ENCODE measurements at places on chromosomes 7 and 10. TPM values are rescaled to one million over a fixed set of nuclear protein-coding genes. Genes with fewer than 3 reads are reported as not detected.
A peak's percentile ranks its signal among the peaks of the same experiment; 100 is the strongest.

GRCh38 chr7:150569245-150569955, 2.2 kb downstream of the GIMAP4 start:
- DNase-seq, result no peak

DNA sequence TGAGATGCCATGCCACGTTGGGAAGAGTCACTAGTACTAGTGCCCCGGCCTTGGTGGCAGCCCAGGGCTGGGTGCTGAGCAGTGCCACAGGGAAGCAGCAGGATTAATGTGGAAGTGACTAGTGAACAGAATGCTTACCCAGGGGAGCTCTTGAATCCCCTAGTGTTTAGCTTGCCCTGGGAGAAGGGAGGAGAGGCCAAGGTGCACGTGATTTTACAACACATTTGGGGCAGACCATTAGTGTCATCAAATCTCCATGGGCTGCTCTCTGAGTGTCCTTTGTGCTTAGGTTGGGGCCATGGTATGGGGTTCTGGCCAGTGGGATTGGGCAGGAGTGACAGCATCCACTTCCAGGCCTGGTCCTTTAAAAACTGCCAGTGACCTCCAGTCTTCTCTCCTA, 37.5 kb downstream of the ARHGAP22 start:
- DNase-seq, result no peak

DNA sequence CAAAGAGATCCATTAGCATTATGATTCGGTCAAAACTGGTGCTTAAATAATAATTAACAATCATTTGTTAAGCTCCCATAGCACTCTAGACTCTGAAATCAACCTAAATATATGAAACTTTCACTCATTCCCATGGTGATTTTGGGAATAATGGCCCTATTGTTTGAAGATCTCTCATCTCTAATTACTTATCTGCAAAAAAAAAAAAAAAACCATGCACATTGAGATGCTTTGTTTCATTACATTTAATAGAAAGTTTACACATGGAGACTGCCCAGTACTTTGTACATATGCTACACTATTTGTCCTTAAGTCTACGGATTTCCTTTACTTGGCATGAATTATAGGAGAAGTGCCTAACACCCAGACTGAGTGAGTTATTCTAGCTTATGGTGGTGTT, 280.6 kb upstream of the MEOX2 start:
- DNase-seq, result no peak

DNA sequence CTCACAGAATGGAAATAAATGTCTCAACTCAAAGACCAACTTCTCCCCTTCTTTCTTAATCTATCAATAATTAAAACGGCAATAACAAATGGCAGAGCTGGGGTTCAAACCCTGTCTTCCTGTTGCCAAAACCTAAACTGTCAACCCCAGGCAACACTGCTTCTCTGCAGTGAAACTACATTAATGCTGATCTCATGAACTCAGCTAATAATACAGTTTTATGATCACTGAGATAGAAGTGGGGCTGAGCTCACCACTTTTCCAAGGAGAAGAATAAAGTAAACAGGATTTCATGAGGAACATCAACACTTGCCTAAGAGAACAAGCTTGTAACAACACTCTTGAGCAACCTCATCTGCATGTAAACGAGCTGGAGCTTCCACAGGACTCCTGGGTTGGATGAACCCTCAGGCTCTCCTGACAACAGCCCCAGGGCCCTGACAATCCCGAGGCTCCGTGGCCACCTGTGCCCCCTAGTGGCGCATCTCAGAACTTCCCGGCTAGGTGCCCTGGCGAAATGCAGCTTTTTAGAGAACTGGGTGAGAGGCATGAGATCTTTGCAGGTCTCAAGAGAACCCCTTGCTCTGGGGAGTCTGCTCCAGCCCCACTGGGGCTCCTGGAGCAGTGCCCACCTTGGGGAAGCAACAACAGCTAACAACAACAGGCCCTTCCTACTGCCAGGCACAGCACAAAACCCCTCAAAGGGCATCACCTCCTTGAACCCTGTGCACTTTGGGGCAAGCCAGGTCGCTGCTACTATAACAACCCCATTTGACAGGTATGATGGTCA, 169.3 kb downstream of the SH3PXD2A start:
- DNase-seq, result peak; percentile 90

GRCh38 chr10:96053985-96054384, 10.6 kb downstream of the CCNJ start:
- no peak for DNase-seq

DNA sequence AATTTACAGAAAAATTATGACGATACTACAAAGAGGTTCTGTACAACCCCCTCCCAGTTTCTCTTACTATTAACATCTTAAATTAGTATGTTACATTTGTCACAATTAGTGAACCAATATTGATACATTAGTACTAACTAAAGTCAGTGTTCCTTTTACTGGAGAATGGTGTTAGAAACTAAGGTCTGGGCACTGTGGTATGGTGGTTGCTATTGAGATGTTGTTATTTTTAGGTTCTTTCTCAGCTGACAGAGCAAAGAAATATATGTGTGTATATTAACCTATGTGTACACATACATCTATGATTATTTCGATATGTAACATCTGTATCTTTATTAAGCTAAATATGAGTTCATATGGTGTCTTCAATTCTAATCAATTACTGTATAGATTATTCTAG, 11.7 kb upstream of the CFTR start:
- no peak for DNase-seq

GRCh38 chr10:31830887-31831286, 97.7 kb downstream of the ARHGAP12 start:
- no peak for DNase-seq

DNA sequence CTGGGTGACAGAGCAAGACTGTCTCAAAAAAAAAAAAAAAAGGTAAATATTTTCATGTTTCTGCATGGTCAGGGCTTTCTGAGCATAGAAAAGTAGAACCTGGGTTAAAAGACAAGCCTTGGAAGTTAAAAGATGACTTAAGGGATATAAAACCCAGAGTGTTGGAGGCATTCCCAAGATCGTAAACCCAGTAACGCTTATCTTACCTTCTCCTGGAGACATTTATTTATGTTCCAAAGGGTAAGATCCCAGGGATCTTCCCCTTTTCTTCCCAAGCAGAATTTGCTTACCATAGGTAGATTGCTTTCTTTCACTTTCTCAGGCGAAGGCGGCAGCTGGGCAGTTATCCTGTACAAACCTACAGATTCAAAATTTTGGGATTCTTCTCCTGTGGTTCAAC, 22.2 kb downstream of the SUGCT start:
- no peak for DNase-seq

GRCh38 chr7:14115701-14116100, 126.2 kb upstream of the ETV1 start:
- DNase-seq, result no peak

GRCh38 chr7:158991824-158992621, 135.7 kb downstream of the DYNC2I1 start:
- DNase-seq, result no peak

DNA sequence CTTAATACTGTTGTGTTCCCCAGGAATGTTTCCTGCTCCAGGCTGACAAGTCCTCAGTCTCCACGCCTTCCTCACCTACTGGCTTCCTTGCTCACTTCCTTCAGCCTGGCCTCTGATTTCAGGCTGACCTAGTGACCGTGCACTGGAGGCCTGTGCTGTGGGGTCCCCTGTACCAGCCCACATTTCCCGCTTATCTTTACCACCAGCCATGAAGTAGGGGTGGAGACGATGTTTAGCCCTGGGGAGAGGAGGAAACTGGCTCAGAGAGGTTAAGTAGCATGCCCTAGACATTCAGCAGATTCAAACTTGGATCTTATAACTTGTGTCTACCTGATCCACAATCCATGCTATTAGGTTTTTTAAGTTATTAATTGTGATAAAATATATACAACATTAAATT, 4.8 kb upstream of the ZNF488 start:
- no peak for DNase-seq

- DNase-seq, result no peak
Observed at GRCh38 chr7:44647981-44648714, 41.7 kb downstream of the OGDH start.

- DNase-seq, result no peak
Observed at GRCh38 chr7:106522696-106523095, 138.3 kb downstream of the CCDC71L start.

DNA sequence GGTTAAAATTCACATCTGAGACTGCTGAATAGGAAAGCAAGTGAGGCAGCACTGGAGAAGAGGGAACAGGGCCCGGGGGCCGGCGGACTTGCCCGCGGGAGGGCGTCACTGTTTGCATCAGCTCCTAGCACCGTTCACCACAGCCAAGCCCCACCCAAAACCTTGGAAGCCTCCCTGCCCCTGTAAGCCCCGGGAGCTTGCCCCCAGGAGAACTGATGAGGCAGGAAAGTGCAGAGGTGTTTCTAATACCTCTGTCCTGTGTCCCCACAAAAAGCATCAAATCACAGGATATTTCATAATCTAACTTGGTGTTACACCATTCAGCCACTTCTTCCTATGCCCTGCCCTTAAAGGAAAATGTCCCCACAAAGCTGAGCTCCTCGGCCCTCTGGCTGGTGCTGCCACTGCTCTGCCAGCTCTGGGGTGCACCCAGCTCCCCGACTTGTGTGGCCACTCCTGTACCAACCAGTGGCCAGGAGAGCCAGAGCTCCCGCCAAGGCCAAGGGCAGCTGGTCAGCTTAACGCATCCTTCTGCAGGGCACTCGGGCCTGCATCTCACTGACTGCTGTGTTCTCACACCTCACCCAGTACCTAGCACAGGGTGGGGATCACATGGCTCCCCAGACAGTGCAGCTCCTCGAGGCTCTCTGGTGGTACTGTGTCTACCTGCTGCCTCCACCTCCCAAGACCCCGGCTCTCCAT, 47.3 kb upstream of the CNPY1 start:
- no peak for DNase-seq

DNA sequence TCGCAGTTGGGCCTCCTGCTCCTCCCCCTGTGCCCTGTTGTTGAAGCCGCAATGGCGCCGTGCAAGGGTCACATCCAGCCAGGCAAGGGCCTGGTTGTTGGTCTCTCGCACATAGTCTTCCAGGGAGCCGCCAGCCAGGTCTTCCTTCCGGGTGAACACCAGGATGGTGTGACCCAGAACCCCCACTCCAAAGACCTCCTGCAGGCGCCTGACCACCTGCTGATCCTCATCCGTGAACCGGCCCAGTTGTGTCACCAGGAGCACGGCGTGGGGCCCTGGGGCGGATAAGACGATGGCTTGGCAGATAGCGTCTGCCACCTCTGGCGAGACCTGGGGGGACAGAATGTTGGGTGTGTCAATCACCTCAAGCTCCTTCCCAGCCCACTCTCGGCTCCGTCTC, 4.2 kb downstream of the GIMAP6 start:
- DNase-seq, result peak; percentile 51

DNA sequence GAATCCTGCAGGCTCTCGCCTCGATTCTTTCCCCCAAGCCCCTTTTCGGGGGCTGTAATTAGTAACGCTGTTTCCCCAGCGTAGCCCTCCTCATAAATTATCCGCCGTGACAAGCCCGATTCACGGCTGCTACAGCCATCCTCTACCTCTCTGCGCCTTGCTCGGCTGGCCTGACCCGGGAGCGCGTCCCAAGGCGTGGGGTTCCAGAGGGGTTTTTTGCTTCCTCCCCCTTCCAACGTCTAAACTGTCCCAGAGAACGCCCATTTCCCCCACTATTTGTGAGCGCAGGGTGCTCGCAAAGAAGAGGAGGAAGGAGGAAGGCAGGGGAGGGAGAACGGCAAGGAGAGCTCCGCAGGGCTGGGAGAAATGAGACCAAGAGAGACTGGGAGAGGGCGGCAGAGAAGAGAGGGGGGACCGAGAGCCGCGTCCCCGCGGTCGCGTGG, 880 bp downstream of the HOXA5 start:
- DNase-seq, result peak; percentile 40

- peak; percentile 5 for DNase-seq
Observed at GRCh38 chr7:95104739-95105138, 197.3 kb downstream of the PPP1R9A start.

- no peak for DNase-seq
Observed at GRCh38 chr7:134885967-134886352, 100.3 kb upstream of the AGBL3 start.

DNA sequence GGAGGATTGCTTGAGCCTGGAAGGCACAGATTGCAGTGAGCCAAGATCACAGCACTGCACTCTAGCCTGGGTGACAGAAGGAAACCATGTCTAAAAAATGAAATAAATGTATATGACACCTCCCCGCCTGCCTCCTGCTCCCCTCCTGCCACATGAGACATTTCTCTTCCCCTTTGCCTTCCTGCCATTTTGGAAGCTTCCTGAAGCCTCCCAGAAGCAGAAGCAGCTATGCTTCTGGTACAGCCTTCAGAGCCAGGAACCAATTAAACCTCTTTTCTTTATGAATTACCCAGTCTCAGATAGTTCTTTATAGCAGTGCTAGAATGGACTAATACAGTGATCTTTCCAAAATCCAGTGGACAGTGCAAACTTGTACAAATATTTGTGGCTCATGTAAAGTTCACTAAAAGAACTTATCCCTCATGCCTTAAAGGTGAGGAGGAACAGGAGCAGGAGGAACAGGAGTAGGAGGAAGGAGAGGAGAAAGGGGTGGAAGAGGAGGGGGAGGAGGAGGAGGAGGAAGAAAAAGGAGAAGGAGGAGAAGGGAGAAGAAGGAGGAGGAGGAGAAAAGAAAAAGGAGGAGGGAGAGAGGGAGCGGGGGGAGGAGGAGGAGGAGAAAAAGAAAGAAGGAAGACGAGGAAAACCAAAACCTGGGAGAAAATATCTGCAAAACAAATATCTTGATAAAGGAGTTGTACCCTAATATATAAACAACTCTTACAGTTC, 2.8 kb upstream of the ABI1 start:
- no peak for DNase-seq

DNA sequence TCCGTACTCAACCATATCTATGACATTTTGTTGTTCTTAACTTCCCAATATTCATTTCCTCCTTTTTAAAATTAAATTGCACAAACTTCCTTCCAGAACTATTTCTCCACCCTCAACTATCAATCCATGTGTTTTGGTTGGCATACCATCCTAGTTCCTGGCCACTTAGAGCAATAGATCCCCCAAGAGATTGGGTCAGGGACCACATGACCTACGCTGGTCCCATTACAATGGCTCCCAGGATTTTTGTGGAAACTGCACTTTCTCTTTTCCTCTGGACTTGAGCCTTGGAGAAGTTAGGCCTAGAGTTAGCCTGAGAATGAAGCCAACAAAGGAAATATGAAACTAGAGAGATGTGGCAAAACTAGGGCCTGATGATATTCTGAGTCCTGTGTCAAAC, 55.7 kb upstream of the CASD1 start:
- DNase-seq, result no peak

- DNase-seq, result no peak
Observed at GRCh38 chr10:482051-482501, 207.4 kb downstream of the DIP2C start.

- DNase-seq, result no peak
Observed at GRCh38 chr10:33698033-33698432, 363.6 kb upstream of the NRP1 start.

PTF1A gene
- not detected for total RNA-seq

C10orf143 gene
- 10.4 TPM for total RNA-seq

CFAP43 gene
- 0.22 TPM for total RNA-seq

CPXM2 gene
- 7.7 TPM for total RNA-seq

CRHR2 gene
- not detected for total RNA-seq

NANOS1 gene
- total RNA-seq, result 0.12 TPM

SUN3 gene
- not detected for total RNA-seq

JCAD gene
- 256 TPM for total RNA-seq

GNG11 gene
- total RNA-seq, result 1.7 TPM
